ENCODE measurements at places on chromosomes 4 and X.

DNA sequence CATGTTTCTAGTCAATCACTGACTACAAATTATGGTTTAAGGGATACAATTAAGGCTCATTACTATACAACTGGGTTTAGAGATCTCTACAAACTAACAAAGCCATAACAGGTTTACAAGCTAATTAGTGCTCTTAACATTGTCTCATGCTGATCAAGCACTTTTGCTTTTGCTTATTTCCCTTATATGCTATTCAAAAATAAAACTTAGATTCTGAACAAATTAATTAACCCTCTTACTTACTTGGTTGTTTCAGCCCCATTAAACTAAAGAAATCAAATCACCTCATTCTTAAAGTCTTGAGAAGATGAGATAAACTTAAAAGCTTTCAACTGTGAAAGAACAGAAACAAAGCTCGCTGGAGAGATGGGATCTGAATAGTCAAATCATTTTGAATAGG, 2024.5 kb upstream of the ADGRL3 start:
- no peak for DNase-seq

DNA sequence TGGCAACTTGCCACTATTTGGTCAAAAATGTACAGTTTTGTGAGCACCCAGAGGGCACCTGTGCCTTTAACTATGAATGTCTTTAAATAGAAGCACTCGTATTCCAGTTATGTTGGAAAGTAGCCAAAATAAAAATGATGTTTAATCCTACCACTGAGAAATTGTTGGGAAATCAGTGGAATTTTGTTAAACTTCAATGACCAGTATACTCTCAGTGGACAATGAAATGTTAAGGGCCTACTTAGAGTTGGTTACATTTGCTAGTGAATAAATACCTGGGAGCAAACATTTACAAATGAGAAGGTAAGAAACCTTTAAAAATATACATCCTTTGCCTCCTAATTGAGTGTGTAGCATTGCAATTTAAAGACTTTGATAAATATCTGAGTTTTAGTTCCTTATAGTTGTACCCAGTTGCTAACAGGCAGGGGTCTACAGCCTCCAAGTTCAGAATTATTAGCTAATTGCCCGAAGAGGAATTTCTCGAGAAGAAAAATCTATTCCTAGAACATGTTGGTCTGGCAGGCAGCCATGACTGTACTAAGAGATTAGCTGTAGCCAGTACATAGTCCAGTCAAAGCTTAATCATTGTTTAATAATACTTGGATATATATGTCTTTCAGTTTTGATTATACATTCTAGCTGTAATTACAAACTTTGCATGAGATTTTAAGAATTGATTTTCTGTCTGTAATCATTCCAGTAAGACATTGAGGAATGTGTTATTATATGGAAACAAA, 93.2 kb downstream of the IL1RAPL2 start:
- no peak for DNase-seq

- DNase-seq = no peak
Observed at GRCh38 chr4:6343939-6344408, 74.3 kb downstream of the WFS1 start.

GRCh38 chrX:38102875-38103274, 96.5 kb downstream of the SYTL5 start:
- DNase-seq = no peak

DNA sequence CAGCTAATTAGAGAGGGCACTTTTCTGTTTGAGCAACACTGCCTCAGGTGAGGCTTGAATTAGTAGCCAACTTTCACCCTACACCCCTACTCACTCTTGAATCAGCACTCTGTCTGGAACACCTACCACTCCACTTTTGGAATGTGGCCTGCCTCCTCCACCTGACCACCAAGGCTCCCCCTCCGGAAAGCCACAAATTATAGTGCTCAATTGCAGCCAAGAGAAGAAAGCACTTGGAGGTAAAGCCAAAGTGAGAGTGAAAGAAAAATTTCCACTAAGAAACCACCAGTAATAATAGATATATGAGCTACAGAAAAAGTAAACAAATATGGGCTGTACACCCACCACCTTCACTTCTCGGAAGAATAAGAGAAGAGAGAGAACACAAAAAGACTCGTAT, 41.1 kb downstream of the PPP3CA start:
- DNase-seq = no peak

DNA sequence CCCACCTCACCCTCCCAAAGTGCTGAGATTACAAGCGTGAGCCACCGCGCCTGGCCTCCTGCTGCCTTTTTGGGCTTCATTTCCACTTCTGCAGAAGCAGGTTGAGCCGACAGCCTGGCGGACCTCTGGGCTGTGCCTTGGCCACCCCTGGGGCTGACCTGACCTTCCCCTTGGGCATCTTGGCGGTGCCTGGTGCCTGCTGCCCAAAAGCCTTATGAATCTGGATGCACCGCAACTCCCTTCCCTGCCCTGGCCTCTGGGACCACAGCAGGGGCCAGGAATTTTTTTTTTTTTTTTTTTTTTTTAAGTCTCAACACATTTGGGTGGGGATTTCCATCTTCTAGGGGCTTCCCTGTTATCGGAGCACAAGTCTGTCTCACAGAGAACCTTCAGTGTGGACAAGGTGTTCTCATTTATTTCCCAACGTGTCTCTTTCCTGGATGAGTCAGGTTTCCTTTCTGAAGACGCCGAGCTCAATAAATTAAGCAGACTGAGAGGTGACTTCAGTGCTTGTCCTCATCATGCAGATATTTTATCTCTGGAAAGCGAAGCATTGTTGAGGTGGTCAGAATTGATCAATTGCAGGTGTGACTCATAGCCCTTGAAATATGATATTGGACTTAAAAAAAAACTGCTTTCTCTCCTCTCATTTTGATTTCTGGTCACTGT, 79.7 kb downstream of the SHROOM2 start:
- no peak for DNase-seq

All from AG09319 (cell line).